Placental pericyte (primary cell): ENCODE measurements at places on chromosomes 7 and 10. TPM values are rescaled to one million over a fixed set of nuclear protein-coding genes. Genes with fewer than 3 reads are reported as not detected.

Gene PTPRN2
- 0.14 TPM in 1 of 2 replicates, not detected in the other for total RNA-seq

Gene LEP
- not detected in 2 replicates for total RNA-seq

Gene TAS2R4
- total RNA-seq, result 0.86 and 0.88 TPM in 2 replicates

Gene EMX2
- total RNA-seq, result 0.22 and 0.57 TPM in 2 replicates

Gene FAM107B
- total RNA-seq, result 7.7 and 53.1 TPM in 2 replicates

Gene PWWP2B
- total RNA-seq, result 12.0 and 14.5 TPM in 2 replicates

Gene PRTFDC1
- 11.8 and 15.6 TPM in 2 replicates for total RNA-seq

Gene AKR1C8
- not detected in 2 replicates for total RNA-seq

Gene PROSER2
- 7.4 and 7.7 TPM in 2 replicates for total RNA-seq

Gene GARIN1A
- 0.88 and 1.0 TPM in 2 replicates for total RNA-seq

Gene HOXA5
- under 0.01 and 3.4 TPM in 2 replicates for total RNA-seq

Gene PIK3CG
- total RNA-seq, result 0.66 and 1.9 TPM in 2 replicates

Gene TFPI2
- 650 and 1,118 TPM in 2 replicates for total RNA-seq

Gene RRP12
- total RNA-seq, result 31.1 and 50.0 TPM in 2 replicates

Gene GNG11
- total RNA-seq, result 45.1 and 93.5 TPM in 2 replicates

Gene JCAD
- total RNA-seq, result 7.7 and 10.2 TPM in 2 replicates

Gene NFE2L3
- total RNA-seq, result 17.9 and 31.6 TPM in 2 replicates

Gene SH2D4B
- total RNA-seq, result 0.22 and 0.29 TPM in 2 replicates

Gene ZNF117
- 2.0 and 3.9 TPM in 2 replicates for total RNA-seq

Gene H2BK1
- not detected in 2 replicates for total RNA-seq

Gene CALML5
- not detected in 2 replicates for total RNA-seq

Gene FAM241B
- not detected in 2 replicates for total RNA-seq

Gene ABCB8
- total RNA-seq, result 39.4 and 51.7 TPM in 2 replicates

Gene GPR158
- 2.0 and 3.9 TPM in 2 replicates for total RNA-seq

Gene PIP
- not detected in 2 replicates for total RNA-seq

Gene DMBT1
- total RNA-seq, result not detected in 2 replicates

Gene CRYGN
- total RNA-seq, result not detected in 2 replicates

Gene EBLN1
- not detected in 2 replicates for total RNA-seq

Gene LIPJ
- total RNA-seq, result not detected in 2 replicates

Gene CCL24
- total RNA-seq, result 0.44 TPM in 1 of 2 replicates, not detected in the other

Gene MMP21
- total RNA-seq, result not detected in 2 replicates
